ENCODE measurements at places on chromosomes 5 and 9.

GRCh38 chr9:5719100-5719926 lies 90.4 kb downstream of the RIC1 start:
- DNase-seq, result no peak

DNA sequence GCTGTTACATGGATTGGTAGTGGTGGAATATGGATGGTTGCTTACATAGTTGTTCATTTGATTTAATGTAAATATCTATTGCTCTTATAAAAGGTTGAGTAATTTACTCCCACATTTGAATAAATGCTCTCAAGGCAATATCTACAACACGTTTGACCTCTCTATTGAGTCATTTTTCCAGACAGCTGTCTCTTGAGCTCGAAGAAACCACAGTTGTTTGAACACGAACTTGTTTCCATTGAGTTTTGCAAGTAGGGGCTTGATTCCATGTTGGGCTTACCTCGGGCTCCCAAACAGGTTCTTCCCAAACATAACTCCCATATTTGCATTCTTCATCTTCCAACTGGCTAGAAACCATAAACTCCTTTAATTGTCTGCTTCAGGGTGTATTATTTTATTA lies 115.0 kb upstream of the HMHB1 start:
- no peak for DNase-seq

- DNase-seq, result no peak
Observed at GRCh38 chr9:126420643-126421564, 94.3 kb downstream of the MVB12B start.

- no peak for DNase-seq
Observed at GRCh38 chr9:108049026-108049607, 559.5 kb upstream of the KLF4 start.

- no peak for DNase-seq
Observed at GRCh38 chr5:58868931-58869330, 286.1 kb downstream of the RAB3C start.

DNA sequence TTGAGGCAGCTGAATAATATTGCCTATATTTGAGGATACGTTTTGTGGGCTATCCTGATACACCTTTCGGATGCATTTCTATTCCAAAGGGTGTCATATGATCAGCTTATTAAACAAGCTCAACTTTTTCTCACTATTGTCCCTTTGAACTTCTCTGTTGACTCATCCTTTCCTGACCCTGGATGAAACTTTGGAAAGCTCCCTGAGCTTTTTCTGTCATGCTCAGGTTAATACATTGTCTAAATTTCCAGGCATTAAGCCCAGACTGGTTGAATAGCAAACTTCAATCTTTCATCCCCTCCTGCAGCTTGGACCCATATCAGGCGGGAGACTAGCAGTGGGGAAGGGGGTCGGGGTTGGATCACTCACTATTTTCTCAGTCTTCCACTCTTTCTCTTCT lies 104.9 kb upstream of the PTPN3 start:
- DNase-seq, result no peak

- DNase-seq, result no peak
Observed at GRCh38 chr5:9265441-9266287, 280.2 kb downstream of the SEMA5A start.

DNA sequence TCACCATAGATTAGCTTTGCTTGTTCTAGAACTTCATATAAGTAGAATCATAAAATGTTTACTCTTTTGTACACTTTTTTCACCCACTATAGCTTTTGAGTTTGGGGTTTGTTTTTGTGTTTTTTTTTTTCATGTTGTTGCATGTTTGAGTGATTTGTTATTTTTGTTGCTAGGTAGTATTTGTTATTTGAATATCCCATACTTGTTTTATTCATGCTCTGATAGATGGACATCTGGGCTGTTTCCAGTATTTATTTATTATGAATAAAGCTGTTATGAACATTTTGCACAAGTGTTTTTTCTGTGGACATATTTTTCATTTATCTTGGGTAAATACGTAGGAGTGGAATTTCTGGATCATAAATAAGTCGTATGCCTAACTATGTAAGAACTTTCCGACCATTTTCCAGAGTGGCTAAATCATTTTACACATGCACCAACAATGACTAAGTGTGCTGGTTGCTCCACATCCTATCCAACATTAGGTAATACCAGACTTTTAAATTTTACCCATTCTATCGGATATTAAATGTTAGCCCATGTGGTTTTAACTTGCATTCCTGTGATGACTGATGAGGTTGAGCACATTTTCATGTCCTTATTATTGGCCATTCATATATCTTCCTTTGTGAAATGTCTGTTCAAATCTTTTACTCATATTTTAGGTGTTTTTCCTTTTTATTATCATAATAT lies 69.1 kb upstream of the NR4A3 start:
- no peak for DNase-seq

- DNase-seq, result no peak
Observed at GRCh38 chr5:181203093-181203711, 1.8 kb downstream of the TRIM7 start.

DNA sequence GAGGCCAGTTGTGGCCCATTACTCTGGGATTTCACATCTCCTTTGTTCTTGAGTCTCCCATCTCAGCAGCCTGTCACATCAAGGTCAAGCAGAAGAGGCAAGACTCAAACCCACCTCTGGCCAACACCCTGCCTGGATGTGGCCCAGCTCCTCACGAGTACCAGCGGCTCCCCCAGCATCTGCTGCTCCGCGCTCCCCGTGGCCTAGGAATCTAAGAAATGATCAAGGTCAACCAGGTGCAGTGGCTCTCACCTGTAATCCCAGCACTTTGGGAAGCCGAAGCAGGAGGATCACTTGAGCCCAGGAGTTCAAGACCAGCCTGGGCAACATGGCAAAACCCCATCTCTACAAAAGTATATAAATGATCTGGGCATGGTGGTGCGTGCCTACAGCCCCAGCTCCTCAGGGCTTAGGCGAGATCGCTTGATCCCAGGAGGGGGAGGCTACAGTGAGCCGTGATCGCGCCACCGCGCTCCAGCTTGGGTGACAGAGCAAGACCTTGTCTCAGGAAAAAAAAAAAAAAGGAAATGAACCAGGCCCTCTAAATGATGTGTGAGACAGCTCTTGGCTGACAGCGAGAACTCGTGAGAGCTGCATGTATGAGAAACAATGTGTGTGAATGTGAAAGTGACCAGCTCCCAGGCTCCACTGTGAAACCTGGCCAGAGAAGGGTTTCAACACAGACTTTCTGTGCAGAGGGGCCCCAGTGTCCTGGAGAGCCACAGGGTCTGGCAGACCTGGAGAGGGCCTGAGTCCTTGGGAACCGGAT lies 61.6 kb upstream of the ANGPTL2 start:
- DNase-seq, result no peak

DNA sequence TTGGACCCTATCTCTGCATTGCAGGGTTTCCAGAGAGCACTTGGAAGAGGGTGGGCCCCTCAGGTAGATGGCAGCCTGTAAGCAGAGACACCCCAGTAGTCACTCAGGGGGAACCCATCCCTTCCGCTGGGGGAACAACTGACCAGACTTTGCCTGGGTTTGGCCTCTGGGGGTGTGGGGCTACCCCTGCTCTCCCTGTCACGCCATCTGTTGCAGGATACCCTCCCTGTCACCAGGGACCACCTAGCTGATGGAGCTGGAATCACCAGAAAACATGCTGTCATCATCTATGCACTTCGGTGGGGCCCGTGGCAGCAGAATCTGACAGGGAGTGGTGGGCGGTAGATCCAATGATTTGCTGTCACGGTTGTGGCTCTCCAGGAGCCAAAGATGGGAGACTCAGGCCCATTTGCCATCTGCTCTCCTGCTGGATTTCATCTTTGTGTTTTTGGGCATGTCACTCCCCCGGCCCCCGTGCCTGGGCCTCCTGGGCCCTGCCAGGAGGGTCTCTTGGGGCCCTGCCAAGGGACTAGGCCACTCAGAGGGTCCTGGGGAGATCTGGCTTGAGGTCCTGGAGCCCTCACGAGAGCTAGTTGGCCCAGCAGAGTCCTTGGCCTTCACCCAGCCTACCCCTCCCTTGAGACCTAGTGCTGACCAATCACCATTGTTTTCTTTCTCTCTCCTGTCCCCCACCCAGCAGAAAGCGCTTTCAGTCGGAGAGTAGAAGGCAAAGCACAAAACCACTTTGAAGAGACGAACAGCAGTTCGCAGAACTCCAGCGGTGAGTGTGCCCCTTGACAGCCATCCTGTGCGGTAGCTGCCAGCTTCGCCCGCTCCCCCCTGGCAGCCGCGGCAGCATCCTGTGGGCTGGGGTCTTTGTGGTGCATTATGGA lies 45.9 kb downstream of the AMBP start:
- no peak for DNase-seq

DNA sequence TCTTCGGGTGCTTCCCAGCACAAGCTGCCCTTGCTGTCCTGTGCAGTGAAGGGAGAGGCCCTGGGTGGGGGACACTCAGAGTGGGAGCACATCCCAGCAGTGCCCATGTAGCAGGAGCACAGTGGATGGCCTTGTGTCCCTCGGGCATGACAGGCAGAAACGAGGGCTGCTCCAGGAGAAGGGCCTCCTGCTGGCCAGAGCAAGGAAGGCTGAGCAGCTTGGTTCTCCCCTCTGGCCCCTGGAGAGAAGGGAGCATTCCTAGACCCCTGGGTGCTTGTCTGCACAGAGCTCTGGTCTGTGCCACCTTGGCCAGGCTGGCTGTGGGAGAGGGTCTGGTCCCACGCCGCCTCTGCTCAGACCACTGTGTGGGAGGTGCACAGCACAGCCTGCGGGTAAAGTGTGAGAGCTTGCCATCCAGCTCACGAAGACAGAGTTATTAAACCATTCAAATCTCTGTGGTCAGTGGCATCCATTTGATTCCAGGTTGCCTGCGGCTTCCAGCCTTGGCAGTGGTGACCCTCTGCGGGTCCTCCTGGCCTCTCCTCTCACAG lies 18.3 kb downstream of the FBXW5 start:
- DNase-seq, result no peak

DNA sequence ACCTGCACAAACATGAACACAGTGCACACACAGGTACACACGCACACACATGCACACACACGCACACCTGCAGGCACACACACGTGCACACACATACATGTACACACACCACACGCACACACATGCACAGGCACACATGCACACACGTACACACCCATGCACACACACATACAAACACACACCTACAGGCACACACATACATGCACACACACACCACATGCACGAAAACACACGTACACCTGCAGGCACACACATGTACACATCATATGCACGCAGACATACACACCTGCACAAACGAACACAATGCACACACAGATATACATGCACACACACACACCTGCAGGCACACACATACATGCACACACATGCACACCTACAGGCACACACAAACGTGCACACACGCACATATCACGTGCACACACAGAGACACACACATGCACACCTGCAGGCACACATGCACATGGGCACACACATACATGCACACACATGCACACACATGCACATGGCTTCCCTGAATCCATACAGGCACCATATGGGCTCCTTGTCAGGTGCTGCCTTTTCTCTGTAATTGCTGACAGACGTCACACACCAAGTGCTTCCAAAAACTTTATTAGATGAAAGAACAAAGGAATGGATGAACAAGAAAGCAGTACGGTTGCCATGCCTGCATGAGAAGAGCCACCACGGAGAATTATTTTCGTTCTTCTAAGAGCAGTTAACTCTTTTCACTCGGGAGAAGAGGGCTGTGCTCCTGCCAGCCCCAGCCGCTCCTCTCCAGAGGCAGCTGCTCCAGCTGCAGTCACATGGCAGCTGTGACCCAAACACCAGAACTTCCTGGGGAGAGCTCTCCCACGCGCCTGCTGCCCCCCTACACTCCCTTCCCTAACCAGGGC lies 57.2 kb downstream of the EXD3 start:
- no peak for DNase-seq

DNA sequence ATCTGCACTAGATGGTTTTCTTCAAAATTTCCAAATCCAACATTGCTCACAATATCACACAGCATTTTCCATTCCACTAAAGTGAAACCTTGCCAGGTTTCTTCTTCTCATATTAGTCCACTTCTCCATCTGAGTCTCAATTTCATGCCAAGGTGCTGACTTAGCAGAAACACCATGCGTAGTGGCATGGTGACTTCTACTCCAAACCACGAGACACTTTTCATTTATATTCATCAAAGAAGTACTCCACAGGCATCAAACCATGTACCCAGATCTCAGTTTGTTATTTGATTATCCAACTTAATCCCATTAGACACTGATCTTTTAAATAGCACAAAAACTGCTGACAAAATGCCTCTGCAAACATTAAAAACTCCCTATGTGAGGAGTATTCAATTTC lies 233.4 kb upstream of the ITGA1 start:
- no peak for DNase-seq

DNA sequence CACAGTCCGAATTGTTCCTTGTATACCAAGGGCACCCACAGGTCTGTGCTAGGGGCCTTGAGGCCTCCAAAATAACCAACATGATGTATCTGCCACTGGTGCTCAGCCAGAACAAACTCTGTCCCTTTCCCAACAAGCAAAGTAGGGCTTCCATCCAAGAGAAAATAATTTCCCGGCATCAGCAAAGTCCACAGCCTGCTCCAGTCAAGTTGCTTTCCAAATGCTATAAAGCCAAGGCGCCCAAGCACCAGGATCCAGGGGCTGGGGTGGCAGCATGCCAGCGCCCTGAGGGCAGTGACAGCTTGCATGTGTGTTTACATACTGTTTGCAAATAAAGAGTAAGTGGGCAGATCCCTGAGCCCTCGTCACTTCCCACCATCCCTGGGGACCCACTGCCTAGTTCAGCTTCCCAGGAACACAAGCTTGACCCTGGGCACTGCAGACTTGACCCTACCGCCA lies 155.9 kb downstream of the ERCC6L2 start:
- DNase-seq, result no peak

GRCh38 chr5:160233215-160233614 lies 3.9 kb downstream of the FABP6 start:
- DNase-seq, result no peak

GRCh38 chr5:111829701-111830100 lies 72.7 kb upstream of the NREP start:
- DNase-seq, result no peak

- no peak for DNase-seq
Observed at GRCh38 chr5:160525471-160526261, 104.0 kb downstream of the PTTG1 start.

GRCh38 chr9:16171911-16172310 lies 619.1 kb downstream of the CCDC171 start:
- DNase-seq, result no peak

DNA sequence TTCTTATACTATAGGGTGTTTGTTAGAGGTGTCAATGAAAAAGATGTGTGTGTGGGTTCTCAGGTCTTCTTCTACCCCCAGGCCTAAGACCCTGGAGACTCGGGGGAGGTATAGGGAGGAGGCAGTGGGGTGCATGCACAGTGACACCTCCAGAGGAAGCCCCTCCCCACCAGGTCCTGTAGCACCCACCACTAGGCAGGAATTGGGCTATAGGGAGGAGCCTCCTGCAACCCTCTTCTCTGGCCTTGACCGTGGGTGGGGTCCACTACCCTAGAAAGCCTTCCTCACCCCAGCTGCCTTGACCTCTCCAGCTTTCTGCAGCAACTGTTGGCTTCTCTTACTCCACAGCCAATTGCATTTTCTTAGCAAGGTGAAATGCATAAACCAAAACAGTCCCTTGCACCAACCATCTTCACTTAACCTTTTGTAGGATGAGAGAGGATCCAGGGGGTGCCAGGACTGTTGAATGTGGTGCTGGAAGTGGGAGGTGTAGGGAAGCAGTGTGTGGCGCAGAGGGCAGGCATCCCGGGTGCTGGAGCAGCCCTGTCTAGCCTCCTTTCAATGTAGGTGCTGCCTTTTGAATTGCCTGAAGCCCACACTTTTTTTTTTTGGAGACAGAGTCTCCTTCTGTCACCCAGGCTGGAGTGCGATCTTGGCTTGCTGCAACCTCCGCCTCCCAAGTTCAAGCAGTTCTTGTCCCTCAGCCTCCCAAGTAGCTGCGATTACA lies 128.5 kb downstream of the RGS3 start:
- DNase-seq, result no peak

Data from left kidney (tissue), 8 donors.